ENCODE measurements at places on chromosomes 6 and 20.

DNA sequence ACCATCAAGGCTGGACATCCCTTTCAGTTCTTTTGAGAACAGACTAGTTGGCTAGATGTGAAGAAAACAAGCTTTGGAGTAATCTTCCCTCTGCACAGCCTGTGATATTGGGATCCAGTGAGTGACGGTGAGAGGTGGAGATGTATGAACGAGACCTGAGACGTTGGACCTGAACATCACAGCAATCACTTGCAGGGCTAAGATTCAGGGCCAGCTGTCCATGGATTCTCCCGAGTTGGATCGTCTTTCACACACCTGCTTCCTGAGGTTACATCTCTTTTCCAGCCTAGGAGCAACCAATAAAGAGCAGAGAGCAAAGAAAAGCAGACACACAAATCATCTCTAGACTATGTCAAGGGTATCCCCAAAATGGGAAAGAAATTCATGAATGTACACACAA, 30.0 kb upstream of the TMEM14A start:
- no peak for DNase-seq

DNA sequence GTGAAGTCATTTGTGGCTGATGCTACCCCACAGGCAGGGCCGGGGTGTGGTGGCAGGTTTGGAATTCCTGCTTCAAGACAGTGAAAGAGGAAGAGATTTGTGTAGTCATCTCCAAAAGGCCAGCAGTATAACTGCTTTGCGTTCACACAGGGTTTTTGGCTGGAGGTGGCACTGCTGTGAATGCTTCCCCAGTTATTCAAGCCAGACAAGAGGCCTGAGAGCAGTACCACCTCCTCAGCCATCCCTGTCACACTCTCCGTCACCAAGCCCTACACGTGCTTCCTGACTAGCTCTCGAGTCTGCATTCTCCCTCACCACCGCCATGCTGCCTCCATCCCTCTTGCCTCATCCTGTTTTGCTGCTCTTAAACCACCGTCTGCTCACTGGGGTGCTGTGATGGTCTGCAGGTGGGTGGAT, 23.9 kb downstream of the ARMC2 start:
- DNase-seq = no peak

DNA sequence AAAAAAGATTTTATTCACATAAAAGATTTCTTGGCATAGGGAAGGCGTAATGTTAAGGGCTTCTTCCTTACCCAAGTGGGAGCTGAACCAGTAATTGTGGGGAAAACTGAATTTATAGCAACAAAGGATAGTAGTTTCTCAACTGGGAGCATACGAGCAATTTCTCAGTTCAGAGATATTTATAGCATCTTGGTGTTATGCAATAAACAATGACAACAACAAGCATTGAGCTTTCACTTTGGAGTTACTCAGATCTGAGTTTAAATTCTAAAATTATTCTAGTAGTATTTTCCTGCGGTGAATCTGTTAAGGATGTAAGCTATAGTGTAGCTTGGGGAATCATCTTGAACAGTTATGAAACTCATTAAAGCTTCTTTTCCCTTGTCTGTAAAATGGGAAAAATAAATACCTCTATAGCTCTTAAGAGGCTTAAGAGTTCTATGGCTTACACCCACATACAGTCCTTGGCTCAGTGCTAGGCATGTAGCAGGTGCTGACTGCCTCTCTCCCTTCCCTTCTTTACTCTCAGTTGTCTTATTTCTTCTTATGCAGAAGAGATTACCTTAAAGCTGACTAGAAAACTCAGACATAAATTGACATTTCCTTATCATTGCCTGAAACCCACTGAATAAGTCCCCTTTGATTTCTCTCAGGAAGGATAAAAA, 58.8 kb downstream of the SAMD5 start:
- no peak for DNase-seq

DNA sequence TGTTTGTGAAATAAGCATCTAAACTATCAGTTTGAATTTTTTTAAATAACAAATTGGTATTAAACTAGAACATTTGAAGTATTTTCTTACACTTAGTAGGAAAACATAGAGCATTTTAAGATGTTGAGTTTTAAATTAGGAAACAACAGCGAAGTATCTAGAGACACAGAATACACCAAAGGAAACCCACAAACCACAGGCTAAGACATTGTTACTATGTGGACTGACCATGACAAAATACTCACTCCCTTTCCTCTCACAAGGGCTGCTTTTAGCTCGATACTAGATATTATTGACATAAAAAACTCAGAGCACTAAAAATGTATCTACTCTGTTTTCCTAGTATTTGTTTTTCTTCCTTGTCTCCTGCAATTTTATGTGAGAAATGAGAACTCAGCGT, 266.0 kb upstream of the CITED2 start:
- DNase-seq = peak; percentile 18

- no peak for DNase-seq
These were observed 87.1 kb downstream of the ZDHHC14 start for GRCh38 chr6:157468054-157468453.

DNA sequence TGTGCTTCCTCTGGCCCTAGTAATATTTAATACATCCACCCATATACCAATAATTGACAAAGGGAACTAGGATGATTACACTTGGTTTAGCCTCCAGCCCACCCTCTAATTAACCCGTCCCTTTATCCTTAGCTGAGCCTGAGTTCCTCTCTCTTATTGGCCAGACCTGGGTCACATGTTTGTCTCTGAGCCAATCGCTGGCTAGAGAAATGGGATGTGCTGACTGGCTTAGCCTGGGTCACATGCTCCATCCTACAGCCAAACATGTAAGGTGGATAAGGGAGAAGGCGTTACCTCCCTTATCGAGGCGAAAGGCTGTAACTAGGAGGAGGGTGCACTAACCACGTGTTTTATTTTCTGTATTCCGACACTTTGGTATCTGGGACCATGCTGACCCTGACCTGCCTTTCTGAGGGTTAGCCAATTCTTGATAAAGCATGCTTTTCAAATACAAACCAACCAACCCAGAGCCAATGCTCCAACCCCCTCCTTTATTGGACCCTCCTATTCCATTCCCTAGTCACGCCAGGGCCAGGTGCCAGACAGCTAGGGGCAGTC, 262.7 kb downstream of the PREX1 start:
- no peak for DNase-seq

- DNase-seq = no peak
These were observed 58.5 kb downstream of the RBM38 start for GRCh38 chr20:57449398-57450354.

DNA sequence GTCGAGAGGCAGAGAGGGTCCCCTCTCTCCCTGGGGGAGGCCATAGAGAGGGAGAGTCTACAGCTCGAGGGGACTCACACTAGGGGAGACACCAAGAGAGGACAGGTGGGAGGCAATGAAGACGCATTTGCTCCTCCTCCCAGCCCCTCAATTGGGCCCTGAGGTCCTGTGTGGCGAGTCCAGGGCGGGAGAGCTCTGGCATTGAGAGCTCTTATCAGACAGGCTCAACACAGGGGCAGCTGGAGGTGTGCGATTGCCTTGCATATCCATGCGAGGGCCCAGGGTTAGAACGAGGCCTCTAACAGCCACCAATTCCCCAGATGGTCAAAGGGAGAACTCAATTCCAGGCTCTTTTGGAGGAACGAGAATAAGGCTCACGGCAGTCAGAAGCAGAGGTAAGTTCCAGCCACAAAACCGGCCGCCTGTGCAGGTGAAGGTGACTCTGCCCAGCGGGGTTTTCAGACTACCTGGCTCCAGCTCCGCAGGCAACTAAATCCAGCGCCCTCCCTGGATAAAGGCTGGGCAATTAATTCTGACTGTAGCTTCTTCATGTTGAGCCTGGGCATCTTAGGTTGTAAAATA, 94.0 kb upstream of the MPC1 start:
- no peak for DNase-seq

DNA sequence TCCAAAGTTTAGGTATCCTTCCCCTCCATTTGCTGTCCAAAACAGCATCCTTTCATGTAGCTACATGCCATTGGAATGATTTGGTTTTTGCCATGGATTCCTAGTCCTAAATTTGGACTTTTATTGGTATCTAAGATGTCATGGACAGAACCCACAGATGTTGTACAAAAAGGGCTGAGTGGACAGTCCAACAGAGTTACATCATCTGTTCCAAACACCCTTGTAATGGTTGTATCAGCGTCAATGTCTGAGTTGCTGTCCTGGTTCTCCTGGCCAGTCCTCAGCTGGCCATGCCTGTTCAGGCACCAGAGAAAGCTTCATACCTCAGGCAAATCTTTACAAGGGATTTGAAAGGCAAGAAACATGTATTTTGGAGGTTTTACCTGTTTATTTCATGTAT, 191.3 kb downstream of the ESR1 start:
- DNase-seq = no peak

DNA sequence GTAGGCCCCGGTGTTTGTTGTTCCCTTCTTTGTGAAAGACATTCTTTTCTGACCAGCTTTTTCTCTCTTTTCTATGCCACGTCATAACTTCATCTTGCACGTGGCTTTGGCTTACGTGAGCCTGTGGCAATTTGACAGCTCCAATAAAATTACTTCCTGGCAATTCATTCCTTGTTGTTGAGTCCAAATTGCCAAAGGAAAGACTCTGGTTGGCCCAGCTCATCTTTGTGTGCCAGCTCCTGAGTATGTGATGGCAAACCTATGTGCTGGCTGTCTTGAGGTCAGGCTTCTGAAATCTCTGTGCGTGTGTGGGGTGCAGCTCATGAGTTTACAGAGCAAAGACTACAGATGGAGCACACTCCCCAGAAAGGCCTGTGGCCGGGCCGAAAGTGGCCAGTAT, 272.5 kb upstream of the SGK1 start:
- peak; percentile 57 for DNase-seq

GRCh38 chr20:47546184-47547033, 44.7 kb downstream of the NCOA3 start:
- peak; percentile 56 for DNase-seq

GRCh38 chr6:146135167-146135566, 106.3 kb downstream of the GRM1 start:
- no peak for DNase-seq

GRCh38 chr6:42038163-42038562, 12.2 kb upstream of the TAF8 start:
- no peak for DNase-seq

GRCh38 chr20:20518263-20518662, 150.4 kb downstream of the INSM1 start:
- DNase-seq = no peak

DNA sequence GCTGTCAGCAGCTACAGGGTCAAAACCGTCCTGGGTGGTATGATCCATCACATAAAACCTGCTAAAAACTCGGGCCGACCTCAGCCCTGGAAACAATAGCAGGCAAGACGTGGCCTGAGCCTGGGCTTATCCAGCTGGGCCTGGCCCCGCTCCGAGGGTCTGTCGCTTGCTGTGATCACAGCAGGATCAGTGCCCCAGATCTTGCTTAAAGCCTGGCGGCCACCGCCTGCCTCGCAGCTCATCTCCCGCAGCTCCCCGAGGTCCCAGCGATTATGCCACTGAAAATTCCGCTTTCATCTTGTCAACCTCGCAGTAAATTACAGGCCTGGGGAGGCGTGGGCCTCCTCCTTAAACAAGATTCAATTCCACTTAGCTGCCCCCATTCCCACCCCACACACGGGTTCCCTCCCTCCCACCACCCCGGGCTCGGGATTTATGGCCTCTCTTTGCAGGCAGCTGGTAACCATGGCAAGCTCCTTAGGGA, 40.1 kb downstream of the CDH22 start:
- DNase-seq = no peak

- no peak for DNase-seq
These were observed 13.8 kb downstream of the UCKL1 start for GRCh38 chr20:63942250-63942951.

DNA sequence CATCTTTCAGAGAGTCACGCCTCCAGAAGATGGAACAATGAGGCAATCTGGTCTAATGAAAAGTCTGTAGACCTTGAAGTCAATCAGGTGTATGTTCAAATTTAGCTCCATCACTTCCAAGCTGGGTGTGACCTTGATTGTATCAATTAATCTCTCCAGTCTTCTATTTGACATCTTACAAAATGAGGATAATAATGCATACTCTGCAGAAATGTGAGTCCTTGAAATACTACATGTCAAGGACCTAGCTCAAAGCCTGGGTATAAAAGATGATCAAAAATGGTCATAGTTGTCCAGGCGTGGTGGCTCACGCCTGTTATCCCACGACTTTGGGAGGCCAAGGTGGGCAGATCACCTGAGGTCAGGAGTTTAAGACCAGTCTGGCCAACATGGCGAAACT, 29.8 kb downstream of the CGA start:
- no peak for DNase-seq

GRCh38 chr20:38165966-38166702, 1.1 kb upstream of the TGM2 start:
- no peak for DNase-seq

GRCh38 chr6:8236956-8237355, 134.6 kb upstream of the EEF1E1 start:
- no peak for DNase-seq

- peak; percentile 78 for DNase-seq
These were observed 353 bp downstream of the TRAM2 start for GRCh38 chr6:52576392-52577021.

DNA sequence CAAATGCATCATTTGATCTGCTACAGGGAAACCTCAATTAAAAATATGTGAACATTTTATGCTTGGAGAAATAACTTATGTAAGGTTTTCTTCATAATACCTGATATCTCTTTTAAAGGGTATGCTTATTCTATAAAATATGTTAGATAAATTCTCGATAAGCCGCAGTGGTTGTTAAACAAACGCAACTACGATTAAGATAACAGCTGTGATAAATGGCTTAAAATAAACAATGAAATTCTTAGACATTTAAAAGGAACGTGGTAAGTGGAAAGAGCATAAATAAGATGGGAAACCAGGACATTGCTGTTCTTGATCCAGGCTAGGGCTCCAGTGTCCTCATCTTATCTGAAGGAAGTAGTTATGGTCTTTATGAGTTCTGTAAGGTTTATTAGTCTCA, 415.9 kb downstream of the CD83 start:
- no peak for DNase-seq

- no peak for DNase-seq
These were observed 12.7 kb downstream of the HECA start for GRCh38 chr6:139147628-139148027.

DNA sequence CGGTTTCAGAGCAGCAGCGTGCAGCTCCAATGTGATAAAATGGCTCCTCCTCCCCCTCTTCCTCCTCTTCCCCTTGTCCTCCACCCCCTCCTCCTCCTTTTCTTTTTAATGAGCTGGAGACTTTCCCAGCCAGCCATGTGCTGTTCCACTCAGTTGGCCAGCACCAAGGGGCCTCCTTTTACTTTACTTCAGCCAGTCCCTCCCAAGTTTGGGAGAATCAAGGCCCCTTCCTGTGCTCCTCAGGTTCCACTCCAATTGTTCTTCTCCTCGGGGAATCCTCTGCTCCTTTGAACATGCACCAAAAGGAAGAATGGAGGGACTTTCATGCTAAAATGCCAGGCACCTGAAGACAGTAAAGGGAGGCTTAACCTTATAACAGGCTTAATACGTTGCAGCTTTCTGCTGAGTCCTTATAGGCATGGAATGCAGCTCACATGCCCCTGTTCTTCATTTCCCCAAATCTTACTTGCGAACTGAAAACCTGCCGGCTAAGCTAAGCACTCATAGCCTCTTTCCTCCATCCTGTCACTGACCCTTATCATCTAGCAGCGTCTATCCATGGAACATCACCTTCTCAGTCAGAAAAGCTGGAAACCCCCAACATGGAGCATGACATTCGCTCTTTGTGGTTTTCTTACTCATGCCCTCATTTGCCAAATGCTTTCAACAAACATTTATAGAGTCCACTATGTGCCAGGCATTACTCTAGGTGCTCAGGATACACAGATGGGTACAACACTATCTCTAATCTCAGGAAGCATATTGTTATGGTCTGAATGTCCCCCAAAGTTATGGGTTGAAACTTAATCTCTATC, 170.6 kb downstream of the PHACTR1 start:
- no peak for DNase-seq

GRCh38 chr6:44925100-44925739, 402.9 kb upstream of the RUNX2 start:
- peak; percentile 68 for DNase-seq

- DNase-seq = no peak
These were observed 197.5 kb upstream of the SULF2 start for GRCh38 chr20:47982574-47983360.
